Left colon (tissue), 2 donors: ENCODE measurements at places on chromosomes 4 and X. TPM values are rescaled to one million over a fixed set of nuclear protein-coding genes. Genes with fewer than 3 reads are reported as not detected.

GRCh38 chrX:39450234-39450977 is 647.4 kb downstream of the BCOR start:
- no peak for DNase-seq

- DNase-seq = no peak
Observed at GRCh38 chr4:43242606-43243005, 350.1 kb downstream of the GRXCR1 start.

The HNRNPH2 gene
- total RNA-seq = 57.7 TPM

The CXCL8 gene
- 1.9 TPM for total RNA-seq

The NPY2R gene
- total RNA-seq = 1.2 TPM

DNA sequence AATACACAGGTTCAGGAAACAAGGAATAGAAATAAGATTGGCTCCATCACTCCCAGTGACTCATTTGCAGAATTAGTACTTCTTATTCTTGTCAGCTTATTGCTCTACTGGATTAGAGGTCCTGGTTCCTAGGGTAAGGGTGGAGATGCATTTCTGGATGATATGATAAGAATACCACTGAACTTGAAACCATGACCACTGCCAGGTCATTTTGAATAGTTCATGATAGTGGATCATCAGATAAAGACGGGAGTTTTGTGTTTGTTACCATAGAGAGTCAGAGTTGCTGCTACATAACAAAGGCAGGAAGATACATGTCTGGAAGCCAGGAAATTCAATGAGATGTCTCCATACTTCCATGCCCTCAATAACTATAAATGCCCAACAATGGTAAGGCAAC is 109.2 kb upstream of the FAT1 start:
- DNase-seq = no peak

The TAF7L gene
- total RNA-seq = not detected

- DNase-seq = peak; percentile 30
Observed at GRCh38 chr4:105147553-105148161, 981 bp downstream of the TET2 start.

GRCh38 chr4:87491436-87491835 is 37.7 kb downstream of the SPARCL1 start:
- DNase-seq = no peak

DNA sequence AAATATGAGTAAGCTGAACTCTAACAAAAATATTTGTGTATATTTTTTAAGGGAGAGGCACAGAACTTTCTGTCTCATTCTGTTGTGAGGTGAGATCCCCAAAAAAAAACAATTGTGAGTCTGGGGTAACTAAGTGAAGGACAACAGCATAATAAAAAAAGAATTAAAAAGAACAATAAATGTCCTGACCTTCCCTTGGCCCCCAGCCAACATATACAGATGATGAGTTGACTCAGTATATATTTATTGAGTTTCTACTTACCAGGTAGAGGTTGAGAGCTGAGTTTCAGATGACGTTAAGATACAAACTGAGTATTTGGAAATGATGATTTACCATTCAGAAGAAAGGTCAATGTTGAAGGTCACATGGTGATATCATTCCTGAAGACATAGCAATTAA is 239.5 kb downstream of the KCNIP4 start:
- no peak for DNase-seq

The TEX13B gene
- not detected for total RNA-seq

The ZNF827 gene
- total RNA-seq = 29.4 TPM

GRCh38 chr4:175271010-175271630 is 353.0 kb downstream of the ADAM29 start:
- no peak for DNase-seq

- DNase-seq = no peak
Observed at GRCh38 chr4:7906171-7906701, 33.4 kb downstream of the AFAP1 start.

DNA sequence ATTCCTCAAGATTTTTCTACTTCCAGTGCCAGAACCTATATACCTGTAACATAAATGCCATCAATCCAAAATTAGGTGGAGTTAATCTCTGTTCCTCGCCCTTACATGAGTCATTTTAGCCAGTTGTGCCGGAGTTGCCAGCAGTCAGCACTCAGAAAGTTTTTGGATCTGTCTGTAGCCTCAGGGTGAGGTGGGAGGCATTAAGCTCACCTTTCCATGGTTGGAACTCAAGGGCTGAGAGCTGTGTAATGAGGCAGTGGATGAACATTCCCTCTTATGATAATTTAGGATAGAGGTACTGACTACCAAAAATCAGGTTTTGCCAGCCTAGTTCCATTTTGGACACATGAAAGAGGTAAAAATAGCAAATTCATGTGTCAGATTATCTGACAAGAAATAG is 1553.1 kb upstream of the ADGRL3 start:
- no peak for DNase-seq

- DNase-seq = no peak
Observed at GRCh38 chrX:154358829-154359228, 15.6 kb downstream of the FLNA start.

- DNase-seq = no peak
Observed at GRCh38 chr4:85152480-85152879, 186.0 kb upstream of the WDFY3 start.

The MGARP gene
- total RNA-seq = not detected

- no peak for DNase-seq
Observed at GRCh38 chrX:105658136-105658535, 164.2 kb upstream of the NRK start.

- peak; percentile 65 for DNase-seq
Observed at GRCh38 chr4:55396308-55397125, 760 bp downstream of the TMEM165 start.

DNA sequence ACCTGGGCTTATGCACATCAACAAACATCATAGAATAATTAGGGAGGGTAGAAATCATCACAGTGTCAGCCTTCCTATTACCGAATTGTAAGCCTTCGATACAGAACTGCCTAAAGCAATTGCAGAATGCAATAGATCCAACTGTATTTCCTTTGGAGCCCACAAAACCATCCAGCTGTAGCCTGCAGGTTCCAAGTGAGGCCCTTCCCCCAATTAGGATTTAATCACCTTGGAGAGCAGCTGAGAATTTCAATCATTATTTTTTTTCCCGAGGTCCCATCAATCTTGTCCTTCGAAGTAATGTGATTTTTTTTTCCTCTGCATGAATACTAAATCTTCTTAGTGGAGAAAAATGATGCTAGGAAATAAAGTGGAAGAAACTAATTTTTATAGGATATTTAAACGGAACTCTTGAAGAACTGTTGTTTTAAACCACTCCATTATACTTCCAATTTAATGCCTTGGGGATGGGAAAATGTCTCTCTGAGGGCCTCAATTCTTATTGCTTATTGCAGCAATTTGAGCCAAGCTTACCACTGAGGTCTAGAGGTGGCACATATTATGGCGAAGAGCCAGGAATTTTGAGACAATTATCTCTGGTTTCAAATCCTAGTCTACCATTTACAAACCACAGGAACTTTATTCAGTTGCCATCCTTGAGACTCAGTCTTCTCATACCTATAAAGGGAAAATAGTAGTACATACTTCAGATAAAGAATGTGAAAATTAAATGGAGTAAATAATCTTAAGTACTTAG is 953.4 kb upstream of the IGFBP7 start:
- no peak for DNase-seq

- DNase-seq = no peak
Observed at GRCh38 chr4:23279377-23279986, 586.7 kb downstream of the GBA3 start.

GRCh38 chr4:127174616-127175015 is 458.1 kb upstream of the INTU start:
- DNase-seq = no peak

GRCh38 chr4:4471195-4471594 is 70.7 kb downstream of the STX18 start:
- DNase-seq = no peak

- DNase-seq = no peak
Observed at GRCh38 chrX:153184787-153185186, 5.7 kb downstream of the MAGEA1 start.

DNA sequence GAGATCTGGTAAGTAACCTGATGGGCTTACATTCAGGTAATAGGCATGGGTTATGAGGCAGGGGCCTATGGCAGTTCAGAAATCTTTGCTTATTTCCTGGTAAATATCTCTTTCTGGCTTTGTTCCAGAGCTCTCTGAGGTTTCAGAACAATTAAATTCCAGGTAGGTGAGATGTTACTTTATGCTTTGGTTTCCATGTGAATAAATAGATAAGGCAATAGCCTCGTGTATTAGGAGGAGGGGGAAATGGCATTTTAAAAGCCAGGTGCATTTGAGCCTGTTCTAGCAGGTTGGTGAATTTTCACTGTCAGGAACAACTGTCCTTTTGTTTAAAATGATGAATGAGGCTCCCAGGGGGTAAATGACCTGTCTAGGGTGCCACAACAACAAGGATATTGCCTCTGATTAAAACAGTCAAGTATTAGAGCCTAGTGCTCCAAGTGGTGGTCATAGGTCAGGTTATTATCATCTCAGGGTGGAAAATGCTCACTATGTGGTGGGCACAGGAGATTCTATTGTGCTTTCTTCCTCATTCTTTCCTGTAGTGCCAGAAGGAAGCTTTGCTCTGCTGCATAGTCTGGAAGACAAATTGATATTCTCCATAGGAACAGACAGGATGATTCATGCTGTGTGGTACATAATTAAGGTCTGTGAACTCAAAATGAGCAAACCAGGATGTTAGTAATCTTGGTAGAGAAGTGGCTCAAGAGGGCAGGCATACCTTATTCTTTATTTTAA is 296.2 kb downstream of the INPP4B start:
- DNase-seq = no peak

The RTL9 gene
- not detected for total RNA-seq

- no peak for DNase-seq
Observed at GRCh38 chr4:92433272-92433758, 129.5 kb downstream of the GRID2 start.

DNA sequence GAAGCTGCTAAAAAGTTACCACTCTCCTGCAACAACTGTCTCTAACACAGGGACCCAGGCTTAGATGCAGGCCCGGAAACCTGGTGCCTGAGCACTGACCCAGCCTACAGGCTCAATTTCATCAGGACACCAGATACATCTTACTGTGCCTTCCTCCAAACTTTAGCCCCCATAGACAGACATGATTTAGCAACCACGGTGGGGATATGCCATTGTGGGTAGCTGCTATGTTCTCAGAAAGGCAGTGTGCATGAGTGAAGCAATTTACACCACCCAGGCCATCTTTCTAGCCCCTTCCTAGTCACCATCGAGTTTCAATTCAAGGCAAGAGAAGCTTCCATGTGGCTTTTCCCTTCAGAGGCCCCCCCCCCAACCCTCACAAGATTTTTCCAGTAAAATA is 2.7 kb downstream of the HS3ST1 start:
- no peak for DNase-seq

- DNase-seq = no peak
Observed at GRCh38 chrX:132071254-132071653, 48.2 kb downstream of the STK26 start.

- DNase-seq = no peak
Observed at GRCh38 chrX:96721354-96721753, 36.7 kb downstream of the DIAPH2 start.

The TMEM150C gene
- total RNA-seq = 1.8 TPM

The LRCH2 gene
- 2.2 TPM for total RNA-seq

GRCh38 chr4:179867300-179867878 is 2375.8 kb upstream of the TENM3 start:
- DNase-seq = no peak

The NAAA gene
- total RNA-seq = 154 TPM
